ENCODE measurements at places on chromosomes 7 and 10. TPM values are rescaled to one million over a fixed set of nuclear protein-coding genes. Genes with fewer than 3 reads are reported as not detected.

LRRC18 gene
- total RNA-seq = not detected

CAMK2G gene
- 60.3 TPM for total RNA-seq

EPHB6 gene
- total RNA-seq = 13.1 TPM

- H3K36me3 ChIP-seq = no peaks in the 10 kb centered on the region
- no peaks in the 10 kb centered on the region for H3K4me1 ChIP-seq
- DNase-seq = no peak
- no peak overlapping the region for H3K4me3 ChIP-seq
- H3K27ac ChIP-seq = no peak overlapping the region
- H3K27me3 ChIP-seq = no peaks in the 10 kb centered on the region
Measured at GRCh38 chr10:105146436-105146835, 505.3 kb downstream of the SORCS3 start.

DNA sequence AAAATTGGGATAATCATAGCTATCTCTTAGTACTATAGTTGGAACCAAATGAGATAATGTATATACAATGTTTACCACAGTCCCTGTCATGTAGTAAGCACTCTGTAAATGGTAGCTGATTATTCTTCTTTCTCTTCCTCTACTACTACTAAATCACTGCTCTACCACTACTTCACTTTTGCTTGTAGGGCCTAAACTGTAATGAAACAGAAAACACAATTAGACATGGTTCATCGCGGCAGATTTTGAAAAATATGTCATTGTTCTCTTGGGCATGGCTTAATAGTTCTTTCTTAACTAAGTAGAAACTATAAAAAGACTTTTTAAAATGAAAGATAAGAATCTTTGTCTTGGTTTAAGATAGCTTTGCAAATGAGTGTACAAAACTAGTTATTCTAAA lies 34.9 kb downstream of the R3HCC1L start:
- no peak for DNase-seq
- H3K4me3 ChIP-seq = no peak overlapping the region
- no peaks in the 10 kb centered on the region for H3K27me3 ChIP-seq
- H3K36me3 ChIP-seq = peaks cover 26% of the 10 kb centered on the region

GRCh38 chr7:148286150-148286549 lies 304.4 kb upstream of the C7orf33 start:
- H3K4me1 ChIP-seq = no peaks in the 10 kb centered on the region
- no peak for DNase-seq
- no peaks in the 10 kb centered on the region for H3K27me3 ChIP-seq
- H3K4me3 ChIP-seq = no peak overlapping the region
- H3K36me3 ChIP-seq = no peaks in the 10 kb centered on the region

GRCh38 chr7:132500727-132501440 lies 75.4 kb downstream of the PLXNA4 start:
- H3K27ac ChIP-seq = no peak overlapping the region
- H3K27me3 ChIP-seq = no peaks in the 10 kb centered on the region
- peaks cover 8% of the 10 kb centered on the region for H3K4me1 ChIP-seq
- no peaks in the 10 kb centered on the region for H3K36me3 ChIP-seq

DNA sequence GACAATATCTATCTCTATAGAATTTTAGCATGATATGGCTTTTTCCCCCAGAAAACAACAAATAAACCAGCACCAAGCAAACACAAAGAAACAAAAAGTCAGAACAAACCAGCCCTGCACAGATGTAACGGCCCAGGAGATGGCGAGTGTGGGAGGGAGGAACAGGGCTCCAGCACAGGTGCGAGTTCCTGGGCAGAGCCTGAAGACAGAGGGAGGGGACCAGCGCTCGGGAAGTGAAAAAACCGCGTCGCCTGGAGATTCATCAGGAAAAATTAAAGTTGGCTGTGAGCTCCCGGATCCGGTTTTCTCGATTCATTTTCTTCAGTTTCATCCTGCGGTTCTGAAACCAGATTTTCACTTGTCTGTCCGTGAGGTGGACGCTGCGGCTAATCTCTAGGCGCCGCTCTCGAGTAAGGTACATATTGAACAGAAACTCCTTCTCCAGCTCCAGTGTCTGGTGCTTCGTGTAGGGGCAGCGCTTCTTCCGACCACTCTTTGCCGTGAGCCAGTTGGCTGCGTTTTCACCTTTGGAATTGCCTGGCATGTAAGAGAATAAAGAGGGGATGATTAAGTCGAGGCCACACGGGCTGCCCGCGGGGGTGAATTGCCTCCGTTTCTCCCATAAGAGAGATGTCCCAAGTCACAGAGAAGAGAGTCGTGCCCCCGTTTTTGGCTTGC lies 2.3 kb downstream of the HOXA10 start:
- DNase-seq = peak; percentile 50
- no peak overlapping the region for H3K27ac ChIP-seq
- H3K36me3 ChIP-seq = no peaks in the 10 kb centered on the region

DNA sequence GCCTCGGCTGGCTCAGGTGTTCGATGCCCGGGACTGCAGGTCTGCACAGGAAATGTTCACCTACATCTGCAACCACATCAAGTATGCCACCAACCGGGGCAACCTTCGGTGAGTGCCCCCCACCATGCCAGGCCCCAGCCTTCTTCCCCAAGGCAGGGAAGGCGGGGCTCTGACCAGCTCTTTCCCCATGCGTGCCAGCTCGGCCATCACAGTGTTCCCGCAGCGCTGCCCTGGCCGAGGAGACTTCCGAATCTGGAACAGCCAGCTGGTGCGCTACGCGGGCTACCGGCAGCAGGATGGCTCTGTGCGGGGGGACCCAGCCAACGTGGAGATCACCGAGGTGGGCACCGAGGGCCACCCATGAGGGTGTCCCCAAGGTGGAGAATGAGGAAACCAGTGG lies 7.5 kb downstream of the NOS3 start:
- no peaks in the 10 kb centered on the region for H3K4me1 ChIP-seq
- H3K27ac ChIP-seq = no peak overlapping the region
- H3K4me3 ChIP-seq = no peak overlapping the region
- no peaks in the 10 kb centered on the region for H3K36me3 ChIP-seq
- no peak for DNase-seq
